Aorta (tissue), 5 donors: ENCODE measurements at places on chromosomes 1 and 21. TPM values are rescaled to one million over a fixed set of nuclear protein-coding genes. Genes with fewer than 3 reads are reported as not detected.

- H3K36me3 ChIP-seq, result no peaks in the 10 kb centered on the region
- no peaks in the 10 kb centered on the region for H3K4me1 ChIP-seq
- no peak overlapping the region for H3K27ac ChIP-seq
- H3K4me3 ChIP-seq, result no peak overlapping the region
These were observed 75.8 kb upstream of the KCNA3 start for GRCh38 chr1:110750562-110750961.

DNA sequence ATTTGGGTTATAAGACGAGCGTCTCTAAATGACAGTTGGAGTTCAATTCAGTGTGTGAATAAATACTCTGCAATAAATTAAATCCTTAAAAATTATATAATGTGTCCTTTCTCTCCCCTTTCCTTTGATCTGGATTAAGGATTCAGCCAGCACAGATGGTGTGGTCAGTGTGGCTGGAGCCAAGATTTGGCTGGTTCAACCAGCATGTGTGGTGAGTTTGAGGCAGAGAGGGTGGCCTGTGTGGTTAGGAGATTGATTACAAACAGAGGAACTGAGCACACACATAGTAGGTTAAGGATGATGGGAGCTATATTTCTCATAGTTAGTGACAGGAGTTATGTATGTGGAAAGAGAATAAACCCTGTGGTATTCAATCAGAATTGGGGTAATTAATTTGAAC, 14.2 kb upstream of the AMIGO1 start:
- no peaks in the 10 kb centered on the region for H3K27me3 ChIP-seq
- H3K4me3 ChIP-seq, result no peak overlapping the region
- no peak overlapping the region for H3K27ac ChIP-seq

- no peaks in the 10 kb centered on the region for H3K27me3 ChIP-seq
- H3K4me3 ChIP-seq, result no peak overlapping the region
- DNase-seq, result peak; percentile 74
- no peak overlapping the region for H3K27ac ChIP-seq
- no peaks in the 10 kb centered on the region for H3K4me1 ChIP-seq
- H3K36me3 ChIP-seq, result no peaks in the 10 kb centered on the region
These were observed 63.1 kb downstream of the TOR1AIP2 start for GRCh38 chr1:179814546-179814838.

DNA sequence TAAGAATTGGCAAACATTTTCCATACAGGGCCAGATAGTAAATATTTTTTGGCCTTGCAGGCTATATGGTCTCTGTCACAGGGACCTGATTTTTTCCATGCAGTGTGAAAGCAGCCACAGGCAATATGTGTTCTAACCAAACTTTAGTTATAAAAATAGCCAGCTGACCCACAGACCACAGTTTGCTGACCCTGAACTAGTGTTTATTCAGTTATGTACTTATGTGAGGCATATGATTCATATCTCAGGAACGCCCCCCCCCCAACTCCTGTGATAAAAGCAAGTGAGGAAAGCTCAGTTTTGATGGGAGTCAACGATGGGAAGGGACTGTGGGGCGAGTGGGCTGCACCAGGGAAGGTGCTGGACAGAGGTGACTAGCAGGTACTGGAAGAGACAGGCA, 80.1 kb downstream of the HMGB4 start:
- no peaks in the 10 kb centered on the region for H3K27me3 ChIP-seq
- no peaks in the 10 kb centered on the region for H3K36me3 ChIP-seq
- H3K4me1 ChIP-seq, result no peaks in the 10 kb centered on the region
- no peak overlapping the region for H3K4me3 ChIP-seq
- H3K27ac ChIP-seq, result no peak overlapping the region

- H3K4me3 ChIP-seq, result no peak overlapping the region
- H3K27me3 ChIP-seq, result no peaks in the 10 kb centered on the region
These were observed 23.4 kb downstream of the DSTYK start for GRCh38 chr1:205188098-205188497.

- H3K36me3 ChIP-seq, result no peaks in the 10 kb centered on the region
- no peaks in the 10 kb centered on the region for H3K27me3 ChIP-seq
- H3K27ac ChIP-seq, result no peak overlapping the region
- no peaks in the 10 kb centered on the region for H3K4me1 ChIP-seq
These were observed 34.2 kb upstream of the LRRC8C start for GRCh38 chr1:89598450-89599331.

DNA sequence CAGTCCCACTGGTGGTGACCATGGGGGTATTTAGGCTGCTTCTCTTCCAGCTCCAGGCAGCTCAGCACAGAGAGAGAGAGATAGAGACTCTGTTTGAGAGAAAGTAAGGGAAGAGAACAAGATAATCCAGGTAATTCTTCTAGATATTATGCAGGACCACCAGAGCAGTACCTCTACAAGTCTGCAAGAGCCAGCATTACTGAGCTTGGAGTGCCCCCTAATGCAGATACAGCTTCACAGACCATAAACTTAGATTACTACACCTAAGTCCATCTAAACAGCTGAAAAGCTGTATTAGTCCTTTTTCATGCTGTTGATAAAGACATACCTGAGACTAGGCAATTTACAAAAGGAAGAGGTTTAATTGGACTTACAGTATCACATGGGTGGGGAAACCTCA, 570.3 kb downstream of the LRRIQ3 start:
- DNase-seq, result no peak
- no peak overlapping the region for H3K27ac ChIP-seq
- no peaks in the 10 kb centered on the region for H3K36me3 ChIP-seq
- no peaks in the 10 kb centered on the region for H3K4me1 ChIP-seq
- H3K27me3 ChIP-seq, result peaks cover 2% of the 10 kb centered on the region
- no peak overlapping the region for H3K4me3 ChIP-seq

- peak overlapping the region; percentile 50 for H3K4me3 ChIP-seq
- H3K36me3 ChIP-seq, result no peaks in the 10 kb centered on the region
- no peak for DNase-seq
- H3K4me1 ChIP-seq, result no peaks in the 10 kb centered on the region
- H3K27me3 ChIP-seq, result no peaks in the 10 kb centered on the region
- peak overlapping the region; percentile 1 for H3K27ac ChIP-seq
These were observed 646 bp upstream of the RRP15 start for GRCh38 chr1:218284377-218284916.

DNA sequence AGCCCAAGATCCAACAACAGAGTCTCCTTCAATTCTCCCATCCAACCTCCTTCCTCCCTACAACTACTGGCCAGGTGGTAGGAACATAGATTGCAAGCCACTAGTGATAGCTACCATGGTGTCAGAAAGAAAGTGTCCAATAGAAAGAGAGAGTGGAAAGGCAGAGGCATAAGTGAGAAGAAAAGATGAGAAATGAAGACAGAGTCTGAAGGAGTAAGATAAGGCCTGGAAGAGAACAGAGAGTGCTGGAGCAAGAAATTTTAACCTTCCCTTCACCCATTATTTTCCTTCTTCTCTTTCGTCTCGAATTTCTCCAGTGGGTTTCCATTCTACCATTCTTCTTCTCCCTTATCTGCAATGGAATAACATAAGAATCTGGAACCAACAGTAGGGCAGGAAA, 57.9 kb downstream of the CDC42BPA start:
- DNase-seq, result no peak
- H3K27me3 ChIP-seq, result no peaks in the 10 kb centered on the region
- H3K27ac ChIP-seq, result no peak overlapping the region
- H3K4me1 ChIP-seq, result peaks cover 4% of the 10 kb centered on the region
- no peak overlapping the region for H3K4me3 ChIP-seq

DNA sequence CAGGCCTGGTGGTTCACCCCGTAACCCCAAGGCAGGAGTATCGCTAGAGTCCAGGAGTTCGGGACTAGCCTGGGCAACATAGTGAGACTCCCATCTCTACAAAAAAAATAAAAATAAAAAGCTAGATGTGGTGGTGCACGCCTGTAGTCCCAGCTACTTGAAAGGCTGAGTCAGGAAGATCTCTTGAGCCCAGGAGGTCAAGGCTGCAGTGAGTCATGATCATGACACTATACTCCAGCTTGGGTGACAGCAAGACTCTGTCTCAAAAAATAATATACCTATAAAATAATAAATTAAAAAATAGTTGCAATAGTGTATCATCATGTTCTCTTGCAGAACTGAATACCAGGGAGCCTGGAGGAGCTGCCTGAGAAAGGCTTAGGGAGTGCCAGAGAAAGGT, 19.9 kb upstream of the TMEM39B start:
- no peak overlapping the region for H3K4me3 ChIP-seq
- DNase-seq, result no peak
- H3K27ac ChIP-seq, result no peak overlapping the region
- no peaks in the 10 kb centered on the region for H3K27me3 ChIP-seq

GRCh38 chr1:174883409-174883808, 116.3 kb upstream of the CACYBP start:
- DNase-seq, result no peak
- no peaks in the 10 kb centered on the region for H3K27me3 ChIP-seq
- H3K27ac ChIP-seq, result no peak overlapping the region
- H3K4me3 ChIP-seq, result no peak overlapping the region
- no peaks in the 10 kb centered on the region for H3K36me3 ChIP-seq

DNA sequence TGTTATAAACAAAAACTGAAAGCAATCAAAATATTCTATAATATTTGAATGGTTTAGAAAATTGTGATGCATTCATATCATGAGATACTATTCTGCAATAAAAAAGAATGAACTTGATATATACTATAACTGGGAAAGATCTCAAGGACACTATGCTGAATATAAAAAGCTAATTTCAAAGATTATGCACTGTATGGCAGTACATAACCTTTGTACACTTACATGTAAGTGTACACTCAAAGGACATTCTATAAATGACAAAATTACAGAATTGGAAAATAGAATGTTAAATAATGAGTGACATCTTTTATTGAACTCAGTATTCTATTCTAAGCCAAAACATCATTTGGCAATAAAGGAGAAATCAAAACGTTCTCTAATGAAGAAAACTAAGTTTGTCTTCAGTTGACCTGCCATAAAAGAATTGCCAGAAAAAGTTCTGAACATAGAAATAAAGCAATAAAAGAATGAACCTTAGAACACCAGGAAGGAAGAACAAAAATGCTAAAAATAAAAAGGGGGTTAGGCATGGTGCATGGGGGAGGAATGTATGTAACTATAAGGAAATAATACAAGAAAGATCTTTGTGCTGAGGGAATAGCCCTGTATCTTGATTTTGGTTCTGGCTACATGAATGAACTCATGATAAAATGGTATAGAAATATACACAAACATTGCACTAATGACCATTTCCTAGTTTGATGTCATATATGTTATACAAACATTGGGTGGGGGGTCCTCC, 519.7 kb downstream of the NEGR1 start:
- DNase-seq, result no peak
- no peak overlapping the region for H3K4me3 ChIP-seq
- no peaks in the 10 kb centered on the region for H3K4me1 ChIP-seq

DNA sequence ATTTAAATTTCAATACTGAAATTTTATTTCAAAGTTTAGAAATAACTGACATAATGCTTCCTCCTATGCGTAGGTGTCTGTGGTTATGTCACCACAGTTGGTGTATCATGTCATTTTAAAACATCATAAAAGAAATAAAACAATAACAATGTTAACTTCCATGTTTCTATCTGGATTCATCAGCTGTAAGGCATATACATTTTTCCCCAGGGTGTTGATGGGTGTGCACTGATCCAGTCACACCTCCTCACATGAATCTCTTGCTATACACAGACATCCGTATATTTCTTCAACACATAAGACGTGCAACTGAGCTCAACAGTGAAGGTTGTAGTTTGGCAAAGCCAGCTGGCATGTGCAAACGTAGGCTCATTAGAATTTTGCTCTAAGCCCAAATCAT, 6.2 kb downstream of the KCNA3 start:
- no peaks in the 10 kb centered on the region for H3K27me3 ChIP-seq
- H3K36me3 ChIP-seq, result no peaks in the 10 kb centered on the region
- no peak overlapping the region for H3K4me3 ChIP-seq
- DNase-seq, result no peak
- no peaks in the 10 kb centered on the region for H3K4me1 ChIP-seq

GRCh38 chr1:90402893-90403849, 313.9 kb downstream of the BARHL2 start:
- H3K4me3 ChIP-seq, result no peak overlapping the region
- H3K4me1 ChIP-seq, result no peaks in the 10 kb centered on the region
- H3K36me3 ChIP-seq, result no peaks in the 10 kb centered on the region
- no peak overlapping the region for H3K27ac ChIP-seq

- H3K27ac ChIP-seq, result no peak overlapping the region
- H3K4me1 ChIP-seq, result no peaks in the 10 kb centered on the region
- DNase-seq, result no peak
These were observed 215.4 kb downstream of the OLFM3 start for GRCh38 chr1:101781201-101781831.

GRCh38 chr1:202143768-202144401, 652 bp downstream of the ARL8A start:
- no peaks in the 10 kb centered on the region for H3K27me3 ChIP-seq
- DNase-seq, result peak; percentile 79
- peak overlapping the region; percentile 83 for H3K27ac ChIP-seq
- no peaks in the 10 kb centered on the region for H3K4me1 ChIP-seq
- no peaks in the 10 kb centered on the region for H3K36me3 ChIP-seq

DNA sequence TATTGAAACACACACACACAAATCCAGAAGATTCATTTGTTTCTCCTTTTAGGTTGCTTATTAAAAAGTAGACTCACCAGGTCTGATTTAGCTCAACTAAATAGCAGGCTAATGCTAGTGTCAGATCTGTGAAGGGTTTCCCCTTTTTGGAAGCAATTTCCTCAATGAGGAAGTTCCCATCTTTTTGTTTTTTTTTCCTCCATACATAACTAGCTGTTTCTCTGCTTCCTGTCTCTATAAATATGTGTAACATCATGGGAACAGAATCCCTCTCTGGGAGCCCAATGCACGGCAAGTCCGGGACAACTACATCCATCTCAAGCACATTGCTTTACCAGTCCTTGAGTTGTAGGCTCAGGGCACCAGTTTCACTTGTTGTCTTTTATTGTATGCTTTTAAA, 1421.1 kb downstream of the PLA2G4A start:
- no peak overlapping the region for H3K4me3 ChIP-seq
- no peaks in the 10 kb centered on the region for H3K27me3 ChIP-seq
- DNase-seq, result no peak
- no peak overlapping the region for H3K27ac ChIP-seq

DNA sequence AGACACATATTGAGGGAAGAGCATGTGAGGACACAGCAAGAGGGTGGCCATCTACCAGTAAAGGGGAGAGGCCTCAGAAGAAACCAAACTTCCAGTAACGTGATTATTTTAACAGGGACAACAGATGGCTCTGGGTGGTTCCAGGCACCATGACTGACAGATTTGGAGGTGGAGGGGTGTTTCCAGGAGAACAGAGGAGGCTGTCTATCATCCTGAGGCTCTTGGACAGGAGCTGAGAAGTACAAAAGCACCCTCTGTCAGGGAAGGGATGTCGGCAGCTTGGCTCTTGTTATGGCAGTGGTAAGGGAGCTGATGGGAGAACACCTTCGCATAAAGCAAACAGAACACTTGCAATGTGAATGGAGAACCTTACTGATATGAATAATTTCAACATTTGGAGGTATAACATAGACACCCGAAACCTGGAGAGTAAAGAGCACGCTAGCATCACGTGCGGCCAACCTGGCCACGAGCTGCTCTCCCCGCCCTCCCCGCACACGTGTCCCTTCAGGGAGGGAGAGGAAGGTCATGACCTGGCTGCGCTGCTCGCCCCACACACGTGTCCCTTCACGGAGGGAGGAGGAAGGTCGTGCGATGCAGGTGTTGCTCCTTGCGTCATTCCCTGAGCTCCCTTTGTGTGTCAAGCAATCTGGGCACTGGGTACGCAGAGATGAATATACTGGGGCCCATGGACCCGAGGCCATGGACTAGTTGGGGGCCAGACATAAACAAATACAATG, 37.5 kb upstream of the NLRP3 start:
- no peak for DNase-seq
- no peaks in the 10 kb centered on the region for H3K4me1 ChIP-seq
- H3K36me3 ChIP-seq, result no peaks in the 10 kb centered on the region
- no peaks in the 10 kb centered on the region for H3K27me3 ChIP-seq

Gene TAL1
- 12.3 TPM for total RNA-seq

Gene SPRR2A
- total RNA-seq, result not detected

Gene SLC9C2
- not detected for total RNA-seq

Gene FAM229A
- total RNA-seq, result 6.5 TPM

Gene MFSD2A
- 1.3 TPM for total RNA-seq

Gene PROX1
- total RNA-seq, result 2.5 TPM

Gene CLEC20A
- total RNA-seq, result not detected
